ENCODE measurements at places on chromosomes 16 and 17. TPM values are rescaled to one million over a fixed set of nuclear protein-coding genes. Genes with fewer than 3 reads are reported as not detected.

The SHBG gene
- 1.3 TPM for polyA plus RNA-seq

- no peak for DNase-seq
Observed at GRCh38 chr16:84565669-84566495, 52.0 kb downstream of the COTL1 start.

GRCh38 chr16:63882576-63882975, 1239.3 kb downstream of the CDH11 start:
- no peak for DNase-seq

GRCh38 chr17:43755389-43755875, 3.2 kb downstream of the SOST start:
- DNase-seq: no peak

- DNase-seq: no peak
Observed at GRCh38 chr17:4393806-4394205, 27.3 kb upstream of the UBE2G1 start.

Measured in heart right ventricle (tissue), 16 donors.